ENCODE measurements at places on chromosomes 7 and 10.

DNA sequence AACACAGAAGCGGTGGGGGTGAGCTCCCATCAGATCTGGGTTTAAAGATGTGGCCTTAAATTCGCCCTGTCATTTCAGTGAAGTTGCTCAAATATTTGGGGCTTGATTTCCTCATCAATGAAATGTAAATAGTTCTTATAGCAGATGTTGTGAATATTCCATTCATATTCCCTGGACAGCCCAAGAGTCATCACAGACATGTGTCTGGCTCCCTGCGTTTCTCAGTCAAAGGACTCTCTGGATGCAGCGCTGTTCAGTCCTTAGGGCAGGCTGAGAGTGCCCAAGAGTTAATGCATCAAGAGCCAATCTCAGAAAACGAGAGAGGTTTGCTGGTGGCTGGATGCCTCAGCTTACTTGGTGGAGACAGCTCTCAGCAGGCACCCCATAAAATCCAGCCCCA lies 475.5 kb upstream of the VSTM2A start:
- no peak for DNase-seq

GRCh38 chr7:36227223-36227622 lies 74.2 kb downstream of the EEPD1 start:
- no peak for DNase-seq

DNA sequence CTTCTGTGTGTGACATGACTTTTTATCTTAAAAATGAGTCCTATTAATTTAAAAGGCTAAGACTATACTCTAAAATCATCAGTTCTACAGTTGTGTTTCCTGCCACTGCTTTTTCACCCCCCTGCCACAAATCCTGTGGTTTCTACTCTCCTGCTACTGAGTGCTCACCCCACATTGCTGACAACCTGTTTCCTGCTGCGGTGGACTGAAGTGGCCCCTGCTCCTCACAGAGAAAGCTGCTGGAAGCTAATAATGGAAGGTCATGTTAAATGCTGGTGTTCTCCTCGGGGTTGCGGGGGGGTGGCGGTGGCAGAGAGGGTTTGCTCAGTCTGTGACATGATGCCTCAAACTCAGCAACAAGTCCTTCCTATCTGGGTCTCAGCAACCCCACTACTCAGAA lies 113.2 kb upstream of the INHBA start:
- DNase-seq: no peak

DNA sequence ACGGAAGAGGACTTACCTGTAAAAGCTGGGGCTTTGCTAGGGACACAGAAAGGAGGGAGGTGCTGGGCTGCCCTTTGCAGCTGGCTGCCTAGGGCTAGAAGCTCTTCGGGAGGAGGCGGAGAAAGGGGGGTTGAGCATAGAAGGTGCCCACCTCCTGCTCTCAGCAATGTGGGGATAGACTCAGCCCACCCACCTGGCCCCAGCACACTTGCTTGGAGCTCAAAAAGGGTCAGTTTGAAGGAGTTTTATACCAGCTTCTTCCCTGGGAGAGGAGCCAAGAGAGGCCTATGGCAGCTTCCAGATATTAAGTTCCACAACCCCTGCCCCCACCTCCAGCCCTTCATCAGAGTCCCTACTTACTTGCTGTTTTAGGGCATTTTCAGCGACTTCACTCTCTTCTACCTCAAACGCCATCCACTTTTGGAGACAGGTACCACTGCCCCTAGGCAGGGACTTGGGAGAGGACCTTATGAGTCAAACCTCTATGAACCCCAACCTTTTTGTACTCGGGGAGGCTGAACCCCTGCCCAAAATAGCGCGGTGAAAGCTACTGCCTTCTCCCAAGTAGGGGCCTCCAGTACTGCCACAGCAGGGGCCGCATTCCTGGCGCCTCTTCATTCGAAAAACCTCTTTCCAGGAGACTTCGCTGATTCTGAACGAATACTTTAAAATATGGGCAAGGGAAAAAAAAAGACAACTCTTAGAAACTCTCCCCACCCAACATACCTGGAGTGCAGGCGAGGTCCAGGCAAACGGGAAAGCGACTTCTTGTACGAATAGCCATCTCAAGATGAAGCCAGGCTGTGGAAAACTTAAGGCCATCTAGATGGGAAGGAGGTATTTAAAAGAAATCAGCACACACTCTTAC lies 1.2 kb upstream of the EVX1 start:
- DNase-seq: no peak

GRCh38 chr10:103792547-103792946 lies 62.8 kb downstream of the SH3PXD2A start:
- DNase-seq: no peak

- no peak for DNase-seq
Measured at GRCh38 chr7:2247141-2247995, 5.3 kb downstream of the NUDT1 start.

DNA sequence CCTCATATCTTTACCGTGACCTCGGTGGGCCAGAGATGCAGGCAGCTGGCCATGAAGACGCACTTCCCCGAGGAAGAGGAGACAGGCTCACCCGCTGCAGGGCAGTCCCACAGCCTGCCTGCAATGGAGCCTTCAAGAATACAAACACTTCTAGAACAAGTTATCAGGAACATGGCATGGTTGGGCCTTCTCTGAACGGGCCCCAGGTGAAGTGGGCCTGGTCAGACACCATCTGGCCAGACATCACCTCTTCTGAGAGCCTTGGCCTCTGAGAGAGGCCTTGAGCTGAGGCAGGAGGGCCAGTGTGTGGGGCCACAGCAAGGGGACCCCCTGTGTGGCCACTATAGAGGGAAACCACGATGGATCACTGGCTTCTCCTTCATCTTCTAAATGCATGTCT lies 112.4 kb upstream of the GDF10 start:
- no peak for DNase-seq

DNA sequence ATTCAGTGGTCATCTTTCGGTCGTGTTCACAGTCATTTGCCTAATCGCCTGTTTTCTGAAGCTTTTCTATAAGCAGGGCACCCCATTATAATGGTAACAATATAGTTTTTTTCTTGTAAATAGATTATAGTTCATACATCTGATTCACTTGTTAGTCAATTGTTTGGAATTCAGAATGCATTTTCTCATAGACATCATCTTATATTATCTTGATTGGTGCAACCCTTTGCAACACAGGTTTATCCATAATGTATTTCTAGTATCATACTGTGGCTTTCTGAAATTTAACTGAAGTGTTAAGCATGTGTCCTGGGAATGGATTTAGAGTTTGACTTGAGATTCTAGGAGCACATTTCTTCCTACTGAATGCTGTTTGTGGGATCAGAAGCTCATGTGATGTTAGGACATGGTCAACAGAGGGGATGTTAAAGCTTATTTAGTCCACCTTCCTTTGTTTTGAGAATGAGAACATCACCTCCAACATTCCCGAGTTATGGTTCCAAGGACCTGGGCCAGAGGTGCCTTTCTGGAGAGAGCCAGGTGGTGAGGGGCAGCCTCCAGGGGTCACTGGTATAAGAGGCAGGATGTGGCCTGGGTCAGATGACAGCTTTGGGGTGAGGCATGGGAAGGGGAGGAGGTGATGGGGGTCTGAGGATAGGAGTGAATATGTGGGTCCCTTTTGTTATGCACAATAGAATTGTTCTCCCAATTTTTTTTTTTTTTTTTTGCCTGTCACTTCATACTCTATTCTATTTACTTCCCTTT lies 415.6 kb downstream of the EXOC4 start:
- no peak for DNase-seq

- no peak for DNase-seq
Measured at GRCh38 chr10:13347043-13347499, 1.0 kb downstream of the SEPHS1 start.

DNA sequence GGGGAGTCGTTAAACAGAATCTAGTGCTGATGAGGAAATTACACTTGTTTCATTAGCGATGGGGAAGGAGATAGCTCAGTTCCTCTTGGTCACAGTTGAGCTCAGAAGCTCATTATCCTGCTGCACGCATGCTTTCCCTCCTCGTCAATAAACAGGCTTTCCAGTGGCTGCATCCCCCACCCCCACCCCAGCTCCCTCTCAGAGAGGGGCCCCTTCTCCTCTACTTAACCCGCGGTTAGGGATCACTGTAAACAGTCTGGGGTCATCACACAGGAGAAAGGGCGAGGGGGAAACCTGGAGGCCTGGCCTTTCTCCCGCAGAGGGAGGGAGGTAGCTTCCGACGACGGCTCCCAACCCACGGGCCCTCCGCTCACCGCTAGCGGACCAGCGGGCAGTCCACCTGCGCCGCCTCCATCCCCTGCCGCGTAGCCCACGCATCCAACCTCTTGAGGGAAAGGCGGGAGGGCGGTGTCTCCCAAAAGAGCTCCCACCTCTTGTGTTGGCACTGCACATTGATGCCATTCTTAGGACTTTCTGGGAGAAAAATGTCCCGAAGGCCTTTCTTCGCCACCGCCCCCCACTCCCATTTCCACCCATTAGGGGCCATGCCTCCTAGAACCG lies 80.8 kb downstream of the PAX2 start:
- no peak for DNase-seq

DNA sequence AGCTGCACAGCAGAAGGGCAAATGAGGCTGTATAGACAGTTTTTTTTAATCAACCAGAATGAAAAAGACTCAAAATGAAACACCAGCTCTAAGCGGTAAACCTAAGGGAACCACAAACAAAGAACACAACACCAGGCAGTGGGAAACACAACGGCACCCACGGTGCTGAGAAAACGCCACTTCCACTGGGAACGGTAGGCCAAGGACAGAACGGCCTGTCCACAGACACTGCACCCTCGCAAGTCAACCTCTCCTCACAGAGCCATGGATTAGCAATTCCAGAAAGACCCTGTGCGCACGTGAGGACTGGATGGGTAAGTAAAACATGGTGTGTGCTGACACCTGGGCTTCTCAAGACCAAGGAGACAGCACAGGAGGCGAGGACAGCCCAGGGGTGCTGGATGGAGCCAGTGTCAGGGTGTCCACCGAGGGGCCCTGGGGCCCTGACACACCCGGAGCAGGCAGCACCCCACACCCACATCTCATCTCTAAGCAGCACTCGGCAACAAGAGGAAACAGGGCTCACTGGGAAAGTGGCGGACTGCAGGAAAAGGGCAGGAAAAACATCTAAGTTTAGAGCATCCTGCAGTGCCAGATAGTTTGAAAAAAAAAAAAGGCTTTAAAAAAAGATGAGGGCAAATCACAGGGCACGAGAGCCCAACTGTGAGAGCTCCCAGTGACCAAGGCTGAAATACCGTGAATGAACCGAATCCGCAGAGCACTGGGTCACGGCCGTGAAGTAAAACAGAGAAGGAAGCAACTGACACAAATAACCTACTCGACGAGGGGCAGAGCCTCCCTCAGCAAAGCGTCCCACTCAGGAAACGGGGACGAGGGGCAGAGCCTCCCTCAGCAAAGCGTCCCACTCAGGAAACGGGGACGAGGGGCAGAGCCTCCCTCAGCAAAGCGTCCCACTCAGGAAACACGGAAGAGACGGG lies 120.2 kb downstream of the MAD1L1 start:
- DNase-seq: no peak

DNA sequence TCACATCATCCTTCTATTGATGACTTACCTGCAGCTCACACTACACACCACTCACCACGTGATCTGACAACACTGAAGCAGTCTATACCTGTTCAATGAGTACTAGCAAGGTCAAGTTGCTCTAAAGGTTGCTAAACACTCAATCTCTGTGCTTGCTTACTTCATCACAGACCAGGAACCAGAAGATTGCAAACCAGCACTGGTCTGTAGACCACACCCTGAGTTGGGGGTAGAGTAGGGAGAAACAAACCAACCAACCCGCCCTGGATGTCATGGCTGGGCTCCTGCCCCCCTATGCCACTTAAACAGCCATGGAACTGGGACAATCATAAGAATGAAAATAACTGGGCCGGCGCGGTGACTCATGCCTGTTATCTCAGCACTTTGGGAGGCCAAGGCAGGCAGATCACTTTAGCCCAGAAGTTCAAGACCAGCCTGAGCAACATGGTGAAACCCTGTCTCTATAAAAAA lies 19.6 kb downstream of the DLG5 start:
- DNase-seq: no peak

DNA sequence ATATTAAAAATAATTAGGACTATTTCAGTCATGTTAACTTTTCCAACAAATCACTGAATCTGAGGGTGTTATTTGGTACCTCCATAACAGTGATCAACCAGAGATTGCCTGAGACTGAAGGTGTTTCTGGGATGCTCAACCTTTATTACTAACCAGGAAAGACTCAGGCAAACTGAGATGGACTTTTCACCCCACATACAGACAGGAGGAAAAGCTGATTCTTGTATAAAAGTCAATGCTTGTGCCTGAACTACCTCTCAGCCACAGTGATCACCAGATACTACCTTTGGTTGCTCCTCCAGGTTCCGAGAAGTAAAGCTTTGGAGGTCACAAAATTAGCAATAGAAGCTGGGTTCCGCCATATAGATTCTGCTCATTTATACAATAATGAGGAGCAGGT lies 1.9 kb downstream of the AKR1C3 start:
- no peak for DNase-seq

DNA sequence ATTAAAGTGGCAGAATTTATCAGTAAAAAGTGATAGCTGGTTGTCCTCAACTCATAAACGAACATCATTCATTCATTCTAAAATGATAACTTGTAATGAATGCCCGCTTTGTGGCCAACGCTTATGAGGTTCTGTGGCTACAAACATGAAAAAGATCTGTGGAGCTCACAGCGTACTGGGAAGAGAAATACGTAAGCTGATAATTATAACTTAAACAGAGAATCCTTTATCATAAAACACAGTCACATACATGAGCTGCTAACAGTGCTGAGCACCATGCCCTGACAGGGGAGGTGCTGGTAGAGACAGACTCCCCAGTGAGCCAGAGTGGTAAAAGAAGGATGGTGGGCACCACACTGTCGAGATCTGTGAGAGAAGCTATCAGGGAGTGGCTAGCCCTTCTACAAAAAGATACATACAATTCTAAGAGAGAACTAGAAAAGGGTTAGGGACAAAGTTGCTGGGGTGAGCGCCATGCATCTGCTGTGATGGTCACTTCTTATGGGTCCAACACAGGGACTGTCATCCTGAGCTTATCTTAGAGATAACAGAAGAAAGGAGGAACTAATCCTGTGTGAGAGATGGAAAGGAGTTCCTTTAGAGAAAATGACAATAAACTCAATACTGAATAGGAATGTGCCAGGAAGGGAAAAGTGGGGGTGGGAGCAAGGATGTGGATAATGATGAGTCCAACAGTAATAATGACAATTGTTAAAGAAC lies 106.7 kb downstream of the USP6NL start:
- DNase-seq: no peak

DNA sequence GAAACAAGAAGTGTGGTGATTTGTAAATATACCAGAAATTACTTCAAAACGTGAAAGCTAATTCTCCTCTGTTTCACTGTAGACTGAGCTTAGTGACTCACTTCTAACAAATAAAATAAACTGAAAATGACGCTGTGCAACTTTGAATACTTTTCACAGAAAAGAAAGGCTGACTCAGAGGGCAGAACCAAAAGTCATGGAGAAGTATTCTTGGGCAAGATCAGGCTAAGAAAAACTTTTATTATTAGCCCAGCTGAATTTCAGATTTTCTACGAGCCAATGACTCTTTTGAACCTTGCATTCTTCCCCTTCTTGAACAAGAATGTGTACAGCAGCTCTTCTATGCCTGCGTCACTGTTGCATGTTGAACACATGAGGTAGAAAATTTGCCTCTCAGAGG lies 527.3 kb upstream of the GHITM start:
- no peak for DNase-seq

GRCh38 chr7:2141651-2142050 lies 91.1 kb downstream of the MAD1L1 start:
- DNase-seq: no peak
